SJSA1 (cell line): ENCODE measurements at places on chromosomes 4 and X.

GRCh38 chr4:83454686-83455085 lies 937 bp downstream of the HELQ start:
- no peak for DNase-seq

DNA sequence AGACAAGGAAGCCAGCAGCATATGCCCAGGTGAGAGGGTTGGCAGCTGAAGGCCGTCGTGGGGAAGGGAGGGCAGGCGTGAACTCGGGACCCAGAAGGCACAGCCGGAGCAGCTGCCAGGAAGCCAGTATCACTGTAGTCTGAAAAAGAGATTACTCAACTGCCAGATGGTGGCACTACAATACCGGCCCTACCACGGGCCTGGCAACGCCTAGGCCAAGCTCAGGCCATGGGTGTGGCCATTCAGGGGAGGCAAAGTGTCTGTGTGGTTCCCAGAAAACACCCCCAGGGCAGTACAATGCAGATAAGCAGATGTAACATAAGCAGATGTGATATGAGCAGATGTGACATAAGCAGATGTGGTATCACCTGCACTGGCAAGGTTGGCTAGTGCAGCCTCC lies 236.0 kb downstream of the AFAP1 start:
- DNase-seq: no peak

- no peak for DNase-seq
Measured at GRCh38 chr4:155618183-155618838, 48.3 kb upstream of the GUCY1A1 start.

GRCh38 chrX:153814591-153815315 lies 15.6 kb downstream of the PDZD4 start:
- DNase-seq: no peak

DNA sequence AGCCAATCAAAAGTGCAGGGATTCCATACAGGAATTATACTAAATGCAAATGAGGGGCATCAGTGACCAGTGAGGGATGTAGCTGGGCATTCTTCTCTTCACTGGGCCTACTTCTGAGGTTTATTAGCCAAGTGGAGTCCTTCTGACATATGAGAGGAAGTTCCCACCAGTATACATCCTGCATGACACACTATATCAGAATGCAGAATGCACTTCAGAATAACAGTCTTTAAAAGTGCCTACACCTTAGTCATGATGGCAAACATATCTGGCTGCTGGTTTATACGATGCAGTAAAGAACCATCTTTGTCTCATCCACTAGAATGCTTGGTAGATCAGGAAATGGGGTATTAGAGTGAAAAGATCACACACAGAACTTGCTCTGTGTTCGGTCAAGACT lies 180.3 kb upstream of the PPARGC1A start:
- DNase-seq: peak; percentile 59

DNA sequence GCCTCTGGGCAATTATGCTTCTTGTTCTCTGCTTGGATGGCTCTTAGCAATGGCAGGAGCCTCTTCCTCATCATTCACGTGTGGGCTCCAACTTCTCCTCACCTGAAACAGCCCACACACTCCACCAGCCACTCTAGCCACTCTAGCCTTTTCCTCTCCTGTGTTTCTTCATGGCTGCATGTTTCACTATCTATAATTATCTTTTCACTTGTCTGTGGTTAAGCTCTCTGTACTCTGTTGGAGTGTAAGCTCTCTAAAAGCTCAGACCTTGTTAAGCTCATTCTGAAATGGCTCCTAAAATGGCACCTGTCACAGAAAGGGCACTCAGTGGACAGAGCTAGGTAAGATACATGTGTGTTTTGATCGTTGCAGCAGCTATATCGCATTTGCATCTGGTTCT lies 80.0 kb downstream of the SH3KBP1 start:
- DNase-seq: no peak

GRCh38 chrX:9942086-9942485 lies 25.1 kb upstream of the CLDN34 start:
- DNase-seq: peak; percentile 58

DNA sequence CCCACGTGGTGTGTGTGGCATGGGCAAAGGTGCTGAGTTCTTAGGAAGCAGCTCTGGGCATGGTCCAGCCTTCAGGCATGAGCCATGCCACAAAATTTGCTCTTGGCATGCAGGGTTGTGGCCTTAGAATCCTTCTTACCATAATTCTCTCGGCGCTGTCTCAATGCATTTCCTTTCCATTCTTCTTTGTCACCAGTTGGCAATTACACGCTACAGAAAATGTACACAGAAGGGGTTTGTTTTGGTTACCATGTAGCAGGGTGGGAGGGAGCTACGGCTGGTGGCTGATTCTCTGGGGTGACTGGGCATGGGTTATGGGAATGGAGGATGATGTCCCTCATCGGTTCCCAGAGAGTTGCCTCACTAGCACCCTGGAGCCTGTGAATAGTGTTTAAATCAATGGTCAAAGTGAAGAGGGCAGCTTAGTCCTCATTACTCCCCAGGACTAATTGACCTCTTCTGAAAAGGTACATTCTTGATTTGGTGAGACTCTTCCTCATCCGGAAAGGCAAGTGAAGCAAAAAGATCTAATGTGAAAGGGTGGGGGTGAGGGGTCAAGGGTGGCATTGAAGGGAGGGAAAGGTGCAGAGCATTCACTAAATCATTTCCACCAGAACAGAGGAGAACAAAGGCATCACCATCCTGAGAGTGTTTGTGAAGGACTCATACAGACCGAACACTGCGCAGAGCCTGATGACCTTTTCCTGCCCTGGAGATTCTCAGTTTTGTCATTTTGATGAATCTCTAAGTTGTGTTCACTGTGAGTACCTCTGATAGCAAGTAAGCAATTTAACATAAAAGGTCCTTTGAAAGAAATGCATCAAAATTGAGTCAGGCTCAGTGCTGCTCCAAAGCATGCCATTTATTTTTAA lies 199.8 kb upstream of the SFRP2 start:
- no peak for DNase-seq

DNA sequence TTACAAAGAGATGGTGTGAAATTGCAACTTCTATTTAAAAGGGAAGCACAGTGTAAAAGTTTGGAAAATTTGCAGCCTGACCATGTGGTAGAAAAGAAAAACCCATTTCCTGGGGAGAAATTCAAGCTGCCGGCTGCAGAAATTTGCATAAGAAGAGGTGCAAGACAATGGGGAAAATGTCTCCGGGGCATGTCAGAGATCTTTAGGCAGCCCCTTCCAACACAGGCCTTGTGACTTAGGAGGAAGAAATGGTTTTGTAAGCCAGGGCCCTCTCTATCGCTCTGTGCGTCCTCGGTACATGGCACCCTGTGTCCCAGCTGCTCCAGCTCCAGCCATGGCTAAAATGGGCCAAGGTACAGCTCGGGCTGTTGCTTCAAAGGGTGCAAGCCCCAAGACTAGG lies 40.4 kb downstream of the CCDC158 start:
- DNase-seq: no peak

- peak; percentile 38 for DNase-seq
Measured at GRCh38 chr4:73019462-73020047, 50.0 kb downstream of the COX18 start.

DNA sequence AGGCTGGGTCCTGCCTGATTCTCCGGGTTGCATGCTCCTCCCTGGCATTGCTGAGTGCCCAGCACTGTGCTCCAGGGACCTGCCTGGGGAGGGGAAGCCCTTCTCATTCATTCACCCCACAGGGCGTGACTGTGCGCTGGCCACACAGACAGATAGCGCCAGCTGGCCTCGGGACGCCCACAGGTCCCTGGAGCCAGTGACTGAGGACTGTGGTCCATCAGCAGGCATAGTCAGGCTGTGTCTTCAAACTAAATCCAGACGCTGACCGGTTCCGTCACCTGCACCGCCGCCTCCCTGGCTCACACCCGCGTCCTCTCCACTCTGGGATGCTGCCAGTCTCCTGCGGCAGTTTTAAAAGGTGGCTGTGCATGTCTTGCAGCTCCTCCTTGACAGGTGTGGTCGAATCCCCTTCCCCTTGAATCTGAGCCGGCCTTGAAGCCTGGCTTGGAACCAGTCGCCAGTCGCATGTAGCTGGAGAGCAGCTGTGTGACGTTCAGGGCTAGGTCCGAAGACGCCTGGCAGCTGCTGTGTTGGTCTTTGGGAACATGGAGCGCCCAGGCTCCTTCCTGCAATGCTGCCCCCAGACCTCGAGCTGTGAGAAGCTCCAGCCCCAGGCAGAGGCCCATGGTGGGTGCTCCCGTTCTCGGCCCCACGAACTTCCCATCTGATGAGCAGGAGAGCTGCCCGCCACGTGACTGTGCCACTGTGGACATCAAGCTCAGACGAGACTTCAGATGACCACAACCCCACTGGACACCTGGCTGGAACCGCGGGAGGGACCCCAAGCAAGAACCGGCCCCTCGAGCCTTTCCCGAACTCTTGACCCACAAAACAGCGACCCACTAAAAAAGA lies 94.1 kb downstream of the ADRA2C start:
- DNase-seq: no peak

DNA sequence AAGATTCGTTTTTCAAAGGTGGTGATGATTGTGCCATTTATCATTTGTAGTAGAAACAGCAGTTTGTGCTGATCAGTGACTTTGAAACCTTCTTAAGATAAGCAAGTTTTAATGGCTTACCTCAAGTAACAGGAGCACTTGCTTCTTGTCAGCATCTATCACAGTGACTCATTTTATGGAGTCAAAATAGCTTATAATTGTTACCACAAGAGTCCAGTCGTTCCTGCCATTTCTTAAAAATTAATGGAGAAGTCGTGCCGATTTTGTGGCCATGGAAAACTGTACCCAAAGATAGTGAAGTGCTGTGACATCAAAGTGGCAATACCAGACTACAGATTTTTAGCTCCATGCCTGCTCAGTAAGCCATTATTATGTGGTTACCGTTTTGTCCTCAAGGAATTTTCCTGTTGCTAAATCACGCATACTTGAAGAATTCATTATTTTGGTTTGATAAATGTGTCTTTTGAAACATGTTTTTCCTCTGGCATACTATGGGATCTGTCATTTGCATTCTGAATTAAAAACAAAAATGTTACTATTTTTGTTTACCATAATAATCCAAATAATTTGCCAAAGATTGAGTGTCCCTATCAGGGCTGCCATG lies 129.9 kb downstream of the CBR4 start:
- DNase-seq: no peak

- DNase-seq: no peak
Measured at GRCh38 chrX:151711154-151711553, 4.7 kb upstream of the FATE1 start.

- DNase-seq: peak; percentile 14
Measured at GRCh38 chrX:15815779-15816437, 25.6 kb downstream of the ZRSR2 start.

- no peak for DNase-seq
Measured at GRCh38 chr4:111717921-111718320, 427.3 kb upstream of the FAM241A start.

GRCh38 chr4:10577018-10577417 lies 107.5 kb downstream of the CLNK start:
- no peak for DNase-seq

DNA sequence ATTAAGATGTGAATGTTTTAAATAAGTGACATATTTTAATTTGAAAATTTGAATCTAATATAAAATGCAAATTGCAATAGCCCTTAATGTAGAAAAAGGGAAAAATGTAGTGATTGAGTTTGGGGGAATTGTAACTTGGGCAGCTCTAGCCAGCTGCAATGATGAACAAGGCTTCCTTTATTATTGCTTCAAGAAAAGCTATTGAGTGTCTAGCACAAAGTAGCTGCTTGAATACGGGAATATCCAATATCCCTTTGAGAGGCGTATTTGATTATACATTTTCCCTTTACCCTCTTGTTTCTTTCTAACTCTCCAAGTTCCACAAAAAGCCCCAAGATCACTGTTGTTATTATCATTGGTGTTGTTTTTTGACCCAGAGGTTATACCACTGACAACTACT lies 21.8 kb downstream of the IL1RAPL1 start:
- no peak for DNase-seq
